ENCODE measurements at places on chromosomes 12 and 14.

DNA sequence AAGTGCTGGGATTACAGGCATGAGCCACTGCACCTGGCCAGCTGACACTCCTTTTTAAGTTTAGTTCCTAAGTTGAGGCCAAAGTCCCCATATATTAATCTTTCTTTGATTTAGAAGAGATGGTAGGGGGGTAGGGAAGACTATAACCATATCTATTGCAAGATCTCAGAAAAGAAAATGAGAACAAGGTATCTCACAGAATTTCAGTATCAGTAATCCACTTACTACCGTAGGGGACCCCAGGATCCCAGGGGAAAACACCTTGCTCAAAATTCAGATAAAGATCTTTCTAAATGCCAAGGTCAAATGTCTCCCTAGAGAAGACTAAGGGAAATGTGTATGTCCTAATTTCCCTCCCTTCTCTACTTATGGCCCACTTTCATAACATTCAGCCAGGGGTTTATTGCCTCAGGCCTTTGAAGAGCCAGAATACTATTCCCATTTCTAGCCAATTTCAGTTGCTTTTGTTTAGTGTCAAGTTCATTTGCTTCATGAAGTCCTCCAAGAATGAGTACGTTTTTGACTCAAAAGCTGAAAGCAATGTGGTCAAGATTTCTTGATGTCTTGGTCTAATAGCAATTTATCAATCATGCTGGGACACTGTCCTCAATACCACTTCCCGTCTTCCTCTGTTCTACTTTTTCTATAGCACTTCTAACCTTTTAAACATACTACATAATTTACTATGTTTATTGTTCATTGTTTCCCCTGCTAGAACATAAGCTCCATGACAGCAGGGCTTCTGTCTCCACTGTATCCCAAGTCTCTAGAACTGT, 86.3 kb downstream of the DCAF5 start:
- no peak for DNase-seq

DNA sequence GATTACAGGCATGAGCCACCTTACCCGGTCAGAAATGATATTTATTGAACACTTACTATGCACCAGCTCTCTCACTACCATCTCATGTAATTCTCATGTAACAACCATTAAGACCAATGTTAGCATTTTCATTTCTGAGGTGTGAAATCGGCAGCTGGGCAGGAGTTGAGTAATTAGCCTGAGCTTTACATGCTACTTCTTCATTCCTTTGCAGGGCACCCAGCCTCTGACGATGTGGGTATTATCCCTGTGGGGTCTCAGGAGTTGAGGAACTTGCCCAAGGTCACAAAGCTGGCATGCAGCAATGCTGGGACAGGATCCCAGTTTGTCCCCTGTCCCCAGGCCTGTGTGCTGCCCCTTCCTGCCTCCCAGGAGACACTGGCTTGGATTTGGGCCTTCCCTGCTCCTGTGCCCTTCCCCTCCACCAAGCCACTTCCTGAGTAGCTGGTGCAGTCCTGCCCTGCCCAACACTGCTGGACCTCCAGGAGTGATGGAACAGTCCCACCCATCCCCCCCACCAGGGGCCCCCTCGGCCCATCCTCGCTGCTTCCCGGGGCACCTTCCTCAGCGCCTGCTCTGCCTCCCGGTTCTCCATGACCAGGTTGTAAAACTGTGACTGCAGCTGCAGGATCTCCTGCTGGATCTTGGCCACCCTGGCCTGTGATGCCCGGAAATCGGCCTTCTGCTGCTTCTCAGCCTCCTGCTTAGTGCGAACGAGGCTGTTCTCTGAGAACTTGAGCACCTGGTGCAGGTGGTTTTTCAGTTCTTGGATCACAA, 14.7 kb downstream of the RITA1 start:
- DNase-seq = no peak

DNA sequence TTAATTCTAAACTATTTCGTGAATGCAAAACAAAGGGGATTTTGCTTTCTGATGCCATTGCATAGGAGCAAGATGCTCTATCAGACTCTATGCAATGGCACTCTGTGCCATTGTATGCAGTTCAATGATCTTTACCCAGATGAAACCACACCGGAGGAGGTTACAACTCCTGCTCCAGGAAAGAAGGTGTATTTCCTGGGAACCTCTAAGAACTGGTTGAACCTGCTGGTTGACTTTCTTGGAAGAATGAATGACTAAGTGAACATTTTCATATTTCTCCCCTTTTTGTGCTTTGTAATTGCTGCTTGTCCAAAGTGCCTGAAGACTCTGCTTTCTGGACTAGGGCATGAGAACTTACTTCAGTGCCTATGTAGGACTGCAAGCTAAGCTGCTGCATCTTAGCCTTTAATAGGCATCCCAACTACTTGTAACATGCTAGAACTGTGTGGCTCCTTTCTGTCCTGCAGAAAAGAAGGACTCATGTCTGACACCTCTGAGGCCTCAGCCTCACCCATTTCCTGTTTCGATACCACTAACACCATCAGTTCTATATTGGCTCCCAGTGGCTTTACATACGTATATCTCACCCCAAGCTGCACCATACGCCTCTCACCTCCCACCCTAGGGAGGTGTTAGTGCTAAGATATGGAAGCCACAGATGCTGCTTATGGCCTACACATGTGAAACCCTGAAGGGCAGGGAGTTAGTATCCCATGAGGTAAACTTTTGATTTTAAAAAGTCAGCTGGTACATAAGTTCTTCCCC, 193.5 kb upstream of the CNOT2 start:
- DNase-seq = peak; percentile 88

- DNase-seq = peak; percentile 37
Measured at GRCh38 chr12:31118347-31119191, 44.9 kb downstream of the DDX11 start.

DNA sequence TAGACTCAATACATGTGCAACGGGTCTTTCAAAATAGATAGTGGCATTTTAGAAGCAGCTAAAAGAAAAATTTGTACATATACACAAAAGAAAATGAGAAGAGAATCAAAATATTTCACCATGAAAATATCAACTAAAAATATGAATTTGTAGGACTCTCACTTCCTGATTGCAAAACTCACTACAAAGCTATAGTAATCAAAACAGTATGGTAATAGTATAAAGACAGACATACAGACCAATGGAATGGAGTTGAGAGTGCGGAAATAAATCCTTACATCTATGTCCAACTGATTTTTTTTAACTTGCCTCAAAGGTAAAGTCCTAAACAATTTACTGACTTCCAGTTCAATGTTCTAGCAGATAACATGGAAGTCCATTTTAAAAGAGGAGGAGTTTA, 13.1 kb downstream of the C2CD5 start:
- no peak for DNase-seq

DNA sequence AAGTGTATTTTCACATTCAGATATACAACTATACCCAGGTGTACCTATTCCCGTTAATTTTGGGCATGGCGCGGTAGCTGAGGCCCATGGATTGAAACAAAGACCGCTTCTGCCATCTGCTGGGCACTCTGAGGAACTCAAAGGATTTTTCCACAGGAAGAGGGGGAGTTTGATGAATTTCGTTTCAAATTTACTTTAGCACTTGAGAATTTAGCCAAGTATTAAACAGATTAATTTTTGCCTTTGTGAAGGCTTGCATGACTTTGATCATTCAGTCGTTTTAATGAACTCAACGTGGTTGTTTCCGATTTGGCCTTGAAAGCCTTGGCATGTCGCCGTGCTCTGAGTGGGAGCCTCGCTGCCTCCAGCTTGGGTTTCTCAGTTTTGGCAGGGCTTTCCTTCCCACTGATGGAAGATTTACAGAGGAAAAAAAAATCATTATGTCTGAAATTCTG, 153.2 kb upstream of the DDHD1 start:
- DNase-seq = peak; percentile 31

All from PC-9 (cell line).